ENCODE measurements at places on chromosomes 5 and 9. TPM values are rescaled to one million over a fixed set of nuclear protein-coding genes. Genes with fewer than 3 reads are reported as not detected.

Gene HRH2
- 0.03 TPM for polyA plus RNA-seq

Gene SLC12A7
- polyA plus RNA-seq, result 2.9 TPM

Gene CDH9
- polyA plus RNA-seq, result not detected

Gene VDAC1
- 244 TPM for polyA plus RNA-seq

Gene SSNA1
- 37.7 TPM for polyA plus RNA-seq

Gene AIF1L
- polyA plus RNA-seq, result 2.3 TPM

Gene CDHR2
- not detected for polyA plus RNA-seq

Gene PCA3
- polyA plus RNA-seq, result not detected

Gene CCDC152
- polyA plus RNA-seq, result 1.4 TPM

Gene ARHGEF39
- polyA plus RNA-seq, result 0.77 TPM

Gene PCDHB12
- polyA plus RNA-seq, result 0.27 TPM

Gene ORM1
- not detected for polyA plus RNA-seq

Gene PCDHGA3
- polyA plus RNA-seq, result 1.3 TPM

Gene NOTCH1
- 0.98 TPM for polyA plus RNA-seq
